ENCODE measurements at places on chromosomes 5 and 9.

GRCh38 chr5:54670281-54670680, 152.7 kb downstream of the SNX18 start:
- no peak for DNase-seq

DNA sequence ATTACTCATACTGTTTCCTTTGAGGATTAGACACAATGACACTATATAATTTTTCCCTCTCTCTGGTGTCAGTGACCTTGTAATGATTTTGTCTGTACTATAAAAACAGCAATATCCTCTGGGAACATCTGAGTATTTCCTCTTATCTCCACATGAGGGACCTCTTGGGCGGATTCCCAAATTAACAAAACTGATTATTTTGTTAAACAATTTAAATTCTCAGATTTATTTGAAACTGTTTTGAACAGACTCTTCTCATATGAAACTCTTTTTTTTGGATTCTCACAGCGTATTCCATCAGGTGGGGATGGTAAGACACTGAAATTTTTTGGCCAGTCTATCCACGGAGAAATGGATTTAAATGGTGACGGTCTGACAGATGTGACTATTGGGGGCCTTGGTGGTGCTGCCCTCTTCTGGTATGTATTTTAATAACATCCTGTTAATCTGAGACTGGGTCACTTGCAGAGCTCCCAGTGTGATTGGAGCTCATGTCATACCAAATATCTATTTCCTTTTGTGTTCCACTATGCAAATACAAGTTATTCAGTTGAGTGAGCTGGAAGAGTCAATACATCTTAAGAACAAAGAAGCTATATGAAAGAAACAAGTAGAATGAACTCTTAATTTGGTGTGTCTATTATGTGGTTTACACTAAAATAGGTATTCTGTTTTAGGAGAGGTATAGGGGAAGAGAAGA, 73.8 kb upstream of the ITGA2 start:
- peak; percentile 54 for DNase-seq

DNA sequence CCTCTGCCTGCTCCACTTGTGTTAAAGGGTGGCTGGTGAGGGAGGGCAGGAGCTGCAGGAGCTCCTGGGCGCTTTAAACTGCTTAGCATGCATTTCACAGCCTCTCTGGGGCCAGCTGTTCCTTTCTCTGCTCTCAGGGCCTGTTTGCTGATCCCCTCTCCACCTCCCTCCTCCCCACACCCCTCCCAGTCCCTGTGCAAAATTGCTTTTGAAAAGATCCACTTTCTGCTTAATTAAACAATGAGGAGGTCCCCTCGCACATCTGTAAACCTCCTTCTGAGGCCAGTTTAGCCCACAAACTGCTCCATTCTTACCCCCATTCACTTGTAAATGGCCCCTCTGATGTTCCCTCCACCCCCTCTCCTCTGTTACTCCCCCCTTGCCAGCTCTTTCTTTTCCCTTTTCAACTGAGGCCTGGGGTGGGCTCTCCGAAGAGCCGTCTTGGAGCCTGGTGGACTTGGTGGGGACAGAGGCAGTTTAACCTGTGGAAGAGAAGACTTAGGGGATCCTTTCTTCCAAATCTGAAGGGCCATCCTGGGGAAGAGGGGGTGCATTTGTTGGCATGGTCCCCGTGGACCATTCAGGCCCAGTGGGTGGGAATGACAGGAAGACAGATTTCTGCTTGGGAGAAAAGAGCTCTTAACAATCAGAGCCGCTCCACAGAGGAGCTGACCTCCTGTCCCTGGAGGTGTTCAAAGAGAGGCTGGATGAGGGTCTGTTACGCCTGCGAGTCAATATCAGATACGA, 12.0 kb downstream of the URM1 start:
- no peak for DNase-seq

GRCh38 chr5:41863871-41864486, 6.2 kb downstream of the OXCT1 start:
- no peak for DNase-seq

- no peak for DNase-seq
These were observed 13.2 kb downstream of the REEP5 start for GRCh38 chr5:112908854-112909253.

DNA sequence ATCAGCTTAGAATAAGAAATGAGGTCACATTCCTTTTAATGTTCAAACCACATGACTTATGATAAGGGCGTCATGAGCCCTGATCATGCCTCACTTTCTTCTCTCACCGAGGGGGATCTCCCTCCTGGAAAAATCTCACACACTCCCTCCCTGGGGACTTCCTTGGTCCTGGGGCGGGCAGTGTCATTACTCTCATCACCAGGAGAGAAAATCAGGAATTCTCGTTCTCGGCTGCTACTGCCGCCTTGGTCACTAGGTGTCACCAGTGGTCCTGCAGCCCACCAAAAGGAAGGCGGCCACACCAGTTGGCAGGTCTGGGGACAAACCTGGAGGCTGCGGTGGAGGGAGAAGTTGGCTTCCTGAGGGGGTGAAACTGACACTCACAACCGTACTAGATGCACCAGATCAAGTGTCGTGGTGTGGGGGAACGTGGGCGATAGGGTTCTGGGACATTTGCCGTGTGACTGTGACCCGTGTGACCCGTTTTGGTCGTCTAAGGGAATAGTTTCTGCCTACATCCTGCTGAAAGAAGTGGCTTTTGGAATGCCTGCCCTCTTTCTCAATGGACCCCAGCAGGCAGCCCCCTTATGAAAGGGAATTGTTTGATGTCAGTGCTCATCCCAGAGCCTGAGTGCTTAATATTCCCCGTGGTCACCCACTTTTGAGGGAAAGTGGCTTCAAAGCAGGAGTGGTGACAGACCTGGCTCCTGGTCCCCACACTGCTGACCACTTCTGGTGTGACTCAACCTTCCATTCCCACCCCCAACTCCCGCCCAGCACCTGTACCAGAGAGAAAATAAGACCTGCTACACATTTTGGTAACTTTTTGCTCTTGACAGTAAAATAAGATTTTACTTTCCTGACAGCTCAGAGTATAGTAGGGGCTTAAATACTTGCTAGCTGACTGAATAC, 63.2 kb downstream of the ACER2 start:
- peak; percentile 50 for DNase-seq

GRCh38 chr9:86096386-86096785, 3.0 kb downstream of the GOLM1 start:
- DNase-seq: no peak
